DND-41 (cell line): ENCODE measurements at places on chromosomes 11 and 22.
A peak's percentile ranks its signal among the peaks of the same experiment; 100 is the strongest.

GRCh38 chr11:33874433-33874832 is 17.4 kb downstream of the LMO2 start:
- DNase-seq, result no peak

DNA sequence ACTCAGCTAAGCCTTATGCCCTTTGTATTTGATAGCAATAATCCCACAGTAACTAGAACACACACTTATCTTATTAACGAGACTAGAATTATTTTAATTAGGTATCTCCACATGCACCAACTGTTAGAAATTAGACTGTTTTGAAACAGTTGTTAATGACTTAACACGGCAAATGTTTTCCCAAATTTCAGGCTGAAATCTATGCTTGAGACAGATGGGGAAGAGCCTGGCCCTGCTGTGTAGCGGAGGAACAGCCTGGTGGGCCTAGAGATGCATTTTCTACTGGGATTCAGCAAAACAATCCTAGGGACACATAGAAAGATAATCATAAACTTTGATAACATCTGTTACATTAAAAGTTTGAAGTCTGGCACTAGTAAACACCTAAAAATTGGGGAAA is 273.4 kb downstream of the TTC28 start:
- DNase-seq, result no peak

GRCh38 chr11:118705111-118705741 is 25.8 kb upstream of the TREH start:
- DNase-seq, result peak; percentile 80

- no peak for DNase-seq
Measured at GRCh38 chr22:45531441-45532234, 29.0 kb downstream of the FBLN1 start.

DNA sequence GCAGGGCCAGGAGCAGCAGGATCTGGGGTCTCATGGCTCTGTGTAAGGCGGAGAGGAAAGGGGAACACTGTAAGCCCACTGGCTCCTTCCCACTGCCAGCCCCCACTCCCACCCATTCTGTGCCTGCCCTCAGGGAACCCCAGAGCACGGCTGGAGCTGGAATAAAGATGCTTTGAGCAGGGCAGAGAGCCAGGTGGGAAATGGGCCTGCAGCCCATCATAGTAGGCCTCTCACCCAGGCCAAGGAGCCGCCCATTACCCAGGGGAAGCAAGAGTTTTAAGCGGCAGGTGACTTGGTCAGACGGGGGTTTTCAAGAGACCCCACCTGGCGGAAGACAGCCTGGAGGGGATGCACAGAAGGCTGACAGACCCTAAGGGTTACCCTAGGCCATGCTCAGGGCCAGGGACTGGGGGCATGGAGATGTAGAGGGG is 4.6 kb downstream of the LRRC32 start:
- no peak for DNase-seq

- DNase-seq, result peak; percentile 46
Measured at GRCh38 chr11:34449013-34449412, 10.3 kb downstream of the CAT start.

- no peak for DNase-seq
Measured at GRCh38 chr11:79822766-79823165, 381.9 kb upstream of the TENM4 start.

GRCh38 chr11:6505577-6506240 is 8.6 kb downstream of the DNHD1 start:
- peak; percentile 15 for DNase-seq
